GF-D8 (cell line): ENCODE measurements at places on chromosomes 7 and 10.

- no peak for DNase-seq
Observed at GRCh38 chr10:122068844-122069243, 79.9 kb downstream of the TACC2 start.

GRCh38 chr7:154347700-154348266 lies 295.6 kb downstream of the DPP6 start:
- DNase-seq = no peak

GRCh38 chr7:70178787-70179186 lies 580.5 kb downstream of the AUTS2 start:
- DNase-seq = no peak

- no peak for DNase-seq
Observed at GRCh38 chr10:31709028-31709427, 219.6 kb downstream of the ARHGAP12 start.

GRCh38 chr10:20596911-20597310 lies 300.2 kb downstream of the NEBL start:
- DNase-seq = no peak

DNA sequence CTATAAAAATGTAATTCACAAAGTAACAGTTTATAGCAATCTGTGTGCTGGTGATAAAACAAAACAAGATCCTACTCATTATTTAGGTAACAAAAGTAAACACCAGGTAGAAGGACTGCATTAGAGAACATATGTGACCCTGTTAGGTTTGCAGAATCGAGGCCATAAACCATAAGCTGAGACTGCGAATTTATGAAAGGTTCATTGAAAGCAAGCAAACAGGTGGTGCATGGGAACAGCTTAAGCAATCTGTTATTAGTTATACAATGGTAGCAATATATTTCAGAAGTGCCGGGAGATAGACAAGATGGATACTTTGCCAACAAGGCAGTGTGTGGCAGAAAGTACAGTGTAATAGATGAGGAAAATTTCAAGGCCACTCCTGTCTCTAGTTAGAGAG lies 23.5 kb upstream of the FAM133B start:
- DNase-seq = no peak

GRCh38 chr10:62665771-62666170 lies 138.7 kb upstream of the ADO start:
- DNase-seq = no peak

DNA sequence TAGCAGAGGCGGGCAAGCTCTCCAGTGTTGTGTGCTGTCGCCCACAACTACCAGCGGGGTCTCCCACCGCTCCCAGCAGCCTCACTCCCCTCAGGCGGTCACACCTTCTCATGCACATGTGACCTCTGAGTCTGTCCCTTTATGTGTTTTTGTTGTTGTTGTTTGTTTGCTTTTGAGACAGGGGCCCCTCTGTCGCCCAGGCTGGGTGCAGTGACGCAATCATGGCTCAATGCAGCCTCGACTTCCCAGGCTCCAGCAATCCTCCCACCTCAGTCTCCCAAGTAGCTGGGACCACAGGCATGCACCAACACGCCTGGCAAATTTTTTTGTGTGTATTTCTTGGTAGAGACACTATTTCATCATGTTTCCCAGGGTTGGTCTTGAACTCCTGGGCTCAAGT lies 1.5 kb downstream of the CPSF4 start:
- no peak for DNase-seq

- DNase-seq = no peak
Observed at GRCh38 chr10:69818676-69819239, 17.1 kb downstream of the COL13A1 start.

- DNase-seq = no peak
Observed at GRCh38 chr7:54392935-54393334, 149.2 kb upstream of the VSTM2A start.

GRCh38 chr10:133475425-133475734 lies 21.6 kb downstream of the SCART1 start:
- DNase-seq = no peak

DNA sequence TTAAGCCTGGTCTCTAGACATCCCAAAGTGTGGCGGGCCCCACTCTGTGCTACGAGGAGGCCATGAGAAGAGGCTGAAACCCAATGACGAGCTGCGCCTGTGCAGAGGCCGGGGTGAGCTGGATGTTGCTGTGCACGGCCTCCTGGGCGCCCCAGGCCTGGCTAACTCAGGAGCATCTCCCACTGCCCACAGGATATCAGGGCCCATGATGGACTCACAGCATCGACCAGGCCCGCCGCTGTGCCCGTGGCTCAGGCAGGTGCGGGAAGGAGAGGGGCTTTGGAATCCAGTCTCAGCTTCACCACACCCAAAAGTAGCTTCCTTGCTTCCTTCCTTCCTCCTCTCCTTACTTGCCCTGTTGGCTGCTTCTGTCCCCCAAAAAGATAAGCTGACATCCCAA lies 4.6 kb upstream of the CNPY1 start:
- no peak for DNase-seq

GRCh38 chr10:126137562-126138221 lies 241.3 kb downstream of the FANK1 start:
- no peak for DNase-seq

- peak; percentile 70 for DNase-seq
Observed at GRCh38 chr7:142375710-142376313, 118.0 kb upstream of the PRSS58 start.

DNA sequence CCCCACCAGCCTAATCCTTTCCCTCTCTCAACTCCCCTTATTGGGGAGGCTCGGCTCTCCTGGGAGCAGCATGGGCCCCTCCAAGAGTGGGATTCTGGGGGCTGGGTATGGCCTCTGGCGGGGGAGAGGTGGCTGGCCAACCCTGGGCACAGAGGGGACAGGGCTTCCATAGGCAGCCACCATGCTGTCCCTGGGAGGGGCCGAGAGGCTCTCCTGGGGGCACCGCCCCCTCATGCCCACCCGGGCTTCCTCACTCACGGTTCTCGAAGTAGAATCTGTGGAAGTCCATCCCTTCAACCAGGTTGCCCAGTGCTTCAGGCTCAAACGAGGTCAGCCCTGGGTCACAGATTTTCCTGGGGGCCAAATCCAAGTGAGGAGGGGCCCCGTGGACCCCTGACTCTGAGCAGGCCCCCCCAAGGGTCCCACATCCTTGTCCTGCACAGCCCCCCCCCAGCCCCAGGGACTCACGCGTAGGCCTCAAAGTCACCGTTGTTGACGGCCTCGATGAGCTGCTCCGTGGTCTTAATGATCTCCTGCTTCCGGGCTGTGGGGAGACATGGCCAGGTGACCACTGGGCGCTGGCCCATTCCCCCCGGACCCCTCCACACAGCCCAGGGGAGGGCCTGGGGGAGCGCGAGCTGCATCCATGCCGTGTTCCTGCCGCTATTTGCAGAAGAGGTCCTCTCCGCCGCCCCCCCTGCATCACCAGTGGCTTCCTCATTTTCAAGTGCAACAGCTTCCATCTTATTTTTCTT lies 19.8 kb downstream of the YKT6 start:
- no peak for DNase-seq
